ENCODE measurements at places on chromosomes 3 and 15.

- no peak for DNase-seq
Observed at GRCh38 chr3:16739541-16740105, 134.4 kb upstream of the DAZL start.

- DNase-seq: no peak
Observed at GRCh38 chr3:79361748-79362378, 405.9 kb downstream of the ROBO1 start.

DNA sequence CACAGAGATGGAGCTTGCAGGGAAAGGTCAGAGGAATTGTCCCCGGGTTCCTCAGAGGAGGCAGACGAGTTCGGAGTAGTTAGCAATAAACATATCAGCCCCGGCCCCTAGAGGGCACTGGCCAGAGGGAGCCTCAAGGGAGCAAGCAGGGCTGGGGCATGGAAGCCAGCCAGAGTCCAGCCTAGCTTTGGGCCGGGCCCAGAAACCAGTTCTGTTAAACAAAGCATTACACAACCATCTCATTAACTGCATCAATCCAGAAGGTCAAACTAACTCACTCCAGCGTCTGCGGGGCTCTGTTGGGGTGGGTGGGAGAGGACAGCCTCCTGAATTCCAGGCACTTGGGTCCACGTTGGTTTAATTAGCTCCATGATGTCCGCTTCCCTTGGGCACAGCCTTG lies 41.0 kb upstream of the IREB2 start:
- DNase-seq: no peak

GRCh38 chr3:73538486-73538885 lies 86.3 kb downstream of the PDZRN3 start:
- no peak for DNase-seq

GRCh38 chr3:84692261-84692660 lies 266.5 kb upstream of the CADM2 start:
- no peak for DNase-seq

- DNase-seq: no peak
Observed at GRCh38 chr3:180306691-180307090, 270.0 kb upstream of the PEX5L start.

GRCh38 chr15:100602823-100603393 lies 519 bp downstream of the ASB7 start:
- DNase-seq: peak; percentile 16

DNA sequence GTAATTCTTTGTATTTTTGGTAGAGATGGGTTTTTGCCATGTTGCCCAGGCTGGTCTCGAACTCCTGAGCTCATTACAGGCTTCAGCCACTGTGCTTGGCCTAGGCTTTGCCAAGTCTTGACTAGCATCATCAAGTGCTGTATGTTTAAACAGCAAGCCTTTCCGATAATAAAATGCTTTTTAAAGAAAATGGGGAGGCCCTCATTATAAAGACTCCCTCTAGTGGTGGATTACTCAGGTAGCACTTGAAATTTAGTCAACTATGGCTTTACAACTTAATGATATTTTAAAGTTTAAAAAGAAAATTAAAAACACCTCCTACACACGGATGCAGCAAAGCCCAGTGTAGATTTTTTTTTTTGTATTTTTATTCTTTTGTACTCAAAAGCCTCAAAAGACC lies 213.6 kb downstream of the GAP43 start:
- DNase-seq: no peak

Data from activated T-helper 9 cell treated with anti-CD3 and anti-CD28 coated beads, Interleukin-2, amount 50 U/mL, for 16 hours (primary cell).